ENCODE measurements at places on chromosomes 3 and 15.

DNA sequence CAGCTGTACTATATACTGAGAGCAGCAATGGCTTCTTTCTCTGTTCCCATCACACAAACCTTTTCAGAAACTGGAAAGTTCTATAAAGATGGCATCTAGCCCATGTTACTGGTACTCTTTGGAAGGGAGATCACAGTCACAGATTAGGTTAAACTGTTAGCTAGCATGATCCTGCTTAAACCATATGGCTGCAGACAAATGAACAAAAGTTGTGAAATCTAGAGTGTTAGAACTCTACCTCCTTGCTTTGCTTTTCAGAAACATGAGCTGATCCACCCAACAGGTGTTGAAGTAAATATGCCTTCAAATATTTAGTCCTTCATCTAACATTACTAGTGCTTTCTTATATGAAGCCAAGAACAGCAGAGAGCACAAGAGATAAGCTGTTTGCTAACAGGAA is 102.6 kb downstream of the SNRK start:
- DNase-seq = no peak

DNA sequence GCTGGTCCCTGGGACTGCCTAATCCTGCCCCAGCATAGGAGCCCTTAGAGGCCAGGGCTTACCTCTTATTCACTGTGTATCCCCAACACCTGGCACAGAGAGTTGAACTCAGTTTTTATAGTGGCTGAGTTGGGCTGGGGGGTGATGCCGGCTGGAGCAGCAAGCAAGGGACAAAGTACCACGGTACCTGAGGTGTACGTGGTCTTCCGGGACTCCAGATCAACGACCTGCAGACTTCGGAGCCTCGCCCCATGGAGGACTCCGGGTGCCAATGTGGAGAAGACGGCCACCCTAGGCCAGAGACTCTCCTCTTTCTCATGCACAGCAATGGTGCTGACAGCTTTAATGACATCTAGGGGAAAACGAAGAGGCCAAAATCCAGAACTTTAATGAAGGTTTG is 8.1 kb downstream of the WDR73 start:
- no peak for DNase-seq

GRCh38 chr3:48112813-48113212 is 75.4 kb downstream of the CDC25A start:
- no peak for DNase-seq

DNA sequence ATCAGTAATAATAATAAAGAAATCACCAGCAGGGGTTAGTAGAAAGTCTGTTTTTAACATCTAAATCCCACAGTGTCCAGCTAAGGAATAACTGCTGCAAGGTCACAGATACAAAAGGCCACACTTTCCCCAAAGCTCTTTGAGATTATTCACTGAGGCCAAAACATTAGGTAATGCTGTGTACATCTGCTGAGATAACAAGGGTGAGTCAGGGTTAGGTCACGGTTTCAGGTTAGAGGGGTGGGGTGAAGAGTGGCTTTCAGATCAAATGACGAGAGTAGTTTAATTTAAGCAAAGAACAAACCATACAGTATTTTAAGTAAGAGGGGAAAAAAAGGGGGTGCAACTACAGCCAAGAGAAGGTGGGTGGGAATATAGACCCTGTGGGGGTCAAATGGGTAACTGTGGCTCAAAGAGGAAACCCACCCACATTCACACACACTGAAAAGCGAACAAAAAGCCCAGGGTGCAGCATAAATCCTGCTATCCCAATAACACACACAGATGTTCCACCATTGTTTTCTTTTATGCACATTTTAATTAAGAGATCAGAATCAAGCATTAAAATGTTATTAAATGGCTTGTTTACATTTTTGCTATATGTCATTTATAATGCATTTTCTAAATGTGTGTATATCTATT is 412.9 kb downstream of the TIGIT start:
- no peak for DNase-seq

DNA sequence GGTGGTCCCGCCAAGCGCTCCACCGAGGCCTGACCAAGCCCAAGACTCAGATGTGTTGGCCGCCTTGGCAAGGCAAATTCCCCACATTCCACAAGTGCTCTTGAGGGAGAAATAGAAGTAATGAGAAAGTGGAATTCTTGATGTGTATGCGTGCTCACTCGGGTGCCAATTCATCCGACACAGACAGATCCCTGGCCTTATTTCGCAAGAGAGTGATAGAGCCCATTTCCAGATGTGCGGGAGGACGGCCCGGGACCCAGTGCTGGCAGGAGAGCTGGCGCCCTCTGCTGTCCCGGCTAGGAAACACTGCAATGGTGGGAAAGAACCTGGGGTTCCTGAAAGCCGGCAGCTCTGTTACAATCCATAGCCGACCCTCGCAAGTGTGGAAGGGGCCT is 76.0 kb downstream of the HMG20A start:
- DNase-seq = peak; percentile 36

DNA sequence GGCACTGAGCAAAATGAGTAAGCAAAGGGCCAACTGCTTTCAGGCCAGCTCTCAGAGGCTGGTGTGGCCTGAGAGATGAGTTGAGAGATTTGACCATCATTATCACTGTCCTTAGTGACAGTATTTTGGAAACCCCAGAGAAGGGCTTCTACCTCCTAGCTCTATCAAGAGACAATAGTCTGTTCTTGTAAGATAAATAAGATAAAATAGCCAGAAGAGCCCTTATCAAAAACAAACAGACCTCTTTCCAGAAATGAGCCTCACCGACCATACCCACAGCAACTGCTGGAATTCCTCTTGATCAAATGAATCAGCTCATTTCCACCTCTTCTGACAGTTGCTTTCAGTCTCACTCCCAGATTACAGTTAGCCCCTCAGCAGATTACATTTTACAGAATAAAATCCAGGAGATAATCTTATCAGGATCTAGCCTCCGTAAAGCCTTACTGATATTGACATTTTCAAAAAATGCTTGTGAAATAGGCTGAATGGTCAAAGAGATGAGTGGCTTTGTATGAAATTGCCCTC is 4.5 kb downstream of the HDC start:
- DNase-seq = no peak

- DNase-seq = no peak
These were observed 230.7 kb downstream of the SATB1 start for GRCh38 chr3:18194431-18194830.
